ENCODE measurements at places on chromosomes 5 and 9. TPM values are rescaled to one million over a fixed set of nuclear protein-coding genes. Genes with fewer than 3 reads are reported as not detected.

Gene OLFM1
- total RNA-seq = 63.0 TPM

Gene PRDM9
- not detected for total RNA-seq

Gene SLC34A1
- not detected for total RNA-seq

Gene BARHL1
- total RNA-seq = not detected

Gene ZNF608
- total RNA-seq = 13.2 TPM

Gene MCTP1
- total RNA-seq = 30.8 TPM

Gene LCN15
- not detected for total RNA-seq

Gene C9orf50
- total RNA-seq = 0.62 TPM

Gene NEUROG1
- not detected for total RNA-seq

GRCh38 chr5:44332285-44332971, 56.8 kb downstream of the FGF10 start:
- DNase-seq = no peak

- DNase-seq = no peak
Measured at GRCh38 chr5:82745016-82745415, 332.2 kb downstream of the TMEM167A start.

DNA sequence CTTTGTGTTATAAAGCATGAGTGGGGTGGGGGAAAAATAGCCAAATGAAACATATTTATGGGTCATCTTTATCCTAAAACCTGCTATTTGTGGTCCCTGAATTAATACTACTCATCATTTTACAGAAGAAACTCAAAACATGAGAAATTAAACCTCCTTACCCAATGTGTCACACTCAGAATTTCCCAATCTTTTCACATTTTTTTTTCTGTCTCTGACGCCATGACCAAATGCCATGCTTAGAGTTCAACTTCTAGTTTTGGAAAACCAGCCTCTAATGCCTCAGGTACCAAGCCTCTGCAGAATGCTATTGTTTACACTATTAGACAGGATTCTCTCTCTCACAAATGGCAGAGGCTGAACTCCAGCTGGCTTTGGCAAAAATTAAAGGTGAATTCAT, 505.5 kb upstream of the WWC1 start:
- DNase-seq = no peak

DNA sequence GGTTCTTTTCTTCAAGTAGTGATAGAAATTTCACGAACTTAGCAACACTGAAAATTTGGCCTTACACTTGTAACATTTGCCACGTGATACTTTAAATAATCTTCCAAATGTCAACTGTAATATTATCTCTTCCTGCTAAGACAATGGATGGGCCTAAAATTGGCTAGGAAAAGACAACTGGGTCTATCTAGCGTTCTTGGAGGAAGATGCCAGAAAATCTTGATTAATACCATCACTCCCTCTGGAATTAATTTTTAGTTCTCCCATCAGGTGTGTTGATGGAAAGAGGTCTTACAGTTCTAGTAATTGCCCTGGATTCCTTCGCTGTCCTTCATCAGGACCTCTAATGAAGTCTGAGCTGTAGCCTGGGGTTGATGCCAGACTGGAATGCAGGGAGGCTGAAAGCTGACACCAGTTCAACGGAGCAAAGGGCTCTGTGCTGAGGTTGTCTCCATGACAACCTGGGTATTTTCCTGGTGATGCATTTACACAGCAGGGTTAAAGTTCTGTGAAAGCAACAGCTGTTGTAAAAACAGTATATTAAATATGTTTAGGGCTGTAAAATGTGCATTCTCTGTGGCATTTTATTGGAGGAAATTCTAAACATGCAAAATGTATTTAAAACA, 92.3 kb downstream of the GAS1 start:
- no peak for DNase-seq

DNA sequence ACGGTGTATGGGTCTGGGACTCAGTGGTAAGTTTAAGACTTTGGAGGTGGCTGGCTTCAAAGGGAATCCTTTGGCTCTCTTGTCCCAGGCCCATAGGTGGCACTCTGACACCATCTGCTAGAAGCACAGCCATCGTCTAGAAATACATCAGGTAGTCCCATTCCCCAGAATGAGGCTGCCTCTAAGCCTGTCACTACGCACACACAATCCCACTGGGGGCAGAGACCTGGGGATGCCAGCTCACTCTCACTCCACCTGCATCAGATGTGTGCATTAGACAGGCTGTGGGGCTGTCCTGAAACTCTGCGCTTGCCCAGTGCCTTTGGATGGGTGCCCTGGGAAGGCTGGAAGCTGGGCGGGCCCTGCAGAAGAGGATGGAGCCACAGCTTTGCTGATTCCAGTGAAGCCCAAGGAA, 127.5 kb upstream of the PANK3 start:
- DNase-seq = peak; percentile 78

DNA sequence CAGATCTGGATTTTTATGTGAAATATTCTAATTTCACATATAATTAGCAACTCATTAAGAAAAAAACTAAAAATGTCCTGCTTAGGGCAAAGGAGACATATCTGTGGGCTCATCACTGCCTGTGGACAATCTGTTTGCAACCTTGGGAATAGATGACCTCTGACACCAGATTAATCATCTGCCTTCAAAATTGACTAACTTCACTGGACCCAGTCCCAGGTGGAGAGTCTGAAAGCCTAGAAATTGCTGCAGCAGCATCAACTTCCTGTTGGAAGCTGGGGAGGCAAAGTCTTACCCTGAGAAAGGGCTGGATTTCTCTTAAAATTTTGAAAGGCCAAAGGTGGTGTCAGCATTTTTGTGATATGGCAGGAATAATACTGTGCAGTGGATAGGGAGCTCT, 76.3 kb upstream of the TNC start:
- DNase-seq = no peak

- no peak for DNase-seq
Measured at GRCh38 chr5:62689599-62690368, 111.2 kb downstream of the LRRC70 start.

DNA sequence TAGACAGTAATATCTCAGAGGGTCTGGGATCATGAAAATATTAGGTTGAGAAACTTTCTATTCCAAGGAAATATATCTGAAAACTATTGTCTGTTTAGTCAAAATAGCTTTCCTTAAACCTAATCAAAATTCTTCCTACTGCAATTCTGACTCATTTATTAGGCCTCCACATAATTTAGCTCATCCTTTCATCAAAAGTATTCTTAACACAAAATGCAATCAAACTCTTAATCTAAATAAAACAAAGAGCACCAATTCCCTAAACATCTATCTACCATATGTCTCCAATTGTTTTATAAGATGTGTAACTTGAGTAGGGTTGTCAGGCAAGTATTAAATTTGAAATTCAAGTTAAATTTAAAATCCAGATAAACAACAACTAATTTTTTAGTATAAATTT, 142.1 kb downstream of the PLK2 start:
- DNase-seq = no peak

- no peak for DNase-seq
Measured at GRCh38 chr9:93893899-93894690, 61.1 kb downstream of the BARX1 start.

DNA sequence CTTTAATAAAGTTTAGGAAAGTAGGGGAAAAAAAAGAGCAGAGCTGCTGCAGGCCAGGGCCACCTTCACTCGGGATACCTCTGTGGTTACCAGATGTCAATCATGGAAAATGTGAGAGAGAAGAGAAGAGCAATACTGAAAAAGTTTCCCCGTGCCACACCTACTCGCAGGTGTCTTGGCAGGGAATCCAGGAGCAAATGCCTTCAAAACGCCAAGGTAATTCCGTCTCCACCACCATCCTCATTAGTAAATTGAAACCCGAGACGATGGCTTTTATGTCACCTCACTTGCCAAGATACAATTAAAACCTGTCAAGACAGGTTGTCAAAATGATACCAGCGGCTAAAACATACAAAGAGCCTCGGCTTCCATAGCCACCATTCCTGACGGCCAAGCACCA, 49.7 kb downstream of the FAM81B start:
- no peak for DNase-seq

- no peak for DNase-seq
Measured at GRCh38 chr5:652773-653350, 40.3 kb downstream of the TPPP start.

DNA sequence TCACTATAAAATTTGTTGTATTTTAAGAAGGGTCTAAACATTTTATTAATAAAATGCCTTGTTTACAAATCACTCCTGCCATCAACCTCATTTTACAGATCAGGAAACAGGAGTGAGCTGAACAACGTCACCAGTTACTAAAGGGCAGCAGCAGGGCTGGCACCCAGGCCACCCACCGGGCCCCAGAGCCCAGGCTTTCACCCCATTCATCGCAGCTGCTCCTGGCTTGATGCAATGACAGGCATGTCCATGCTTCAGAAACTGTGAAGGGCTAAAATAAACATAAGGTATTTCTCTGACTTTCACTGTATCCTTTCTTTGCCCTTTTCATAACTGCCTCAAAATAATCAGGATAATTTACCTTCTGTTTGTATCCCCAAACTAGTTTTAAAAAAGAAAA, 18.1 kb downstream of the MED27 start:
- DNase-seq = no peak

DNA sequence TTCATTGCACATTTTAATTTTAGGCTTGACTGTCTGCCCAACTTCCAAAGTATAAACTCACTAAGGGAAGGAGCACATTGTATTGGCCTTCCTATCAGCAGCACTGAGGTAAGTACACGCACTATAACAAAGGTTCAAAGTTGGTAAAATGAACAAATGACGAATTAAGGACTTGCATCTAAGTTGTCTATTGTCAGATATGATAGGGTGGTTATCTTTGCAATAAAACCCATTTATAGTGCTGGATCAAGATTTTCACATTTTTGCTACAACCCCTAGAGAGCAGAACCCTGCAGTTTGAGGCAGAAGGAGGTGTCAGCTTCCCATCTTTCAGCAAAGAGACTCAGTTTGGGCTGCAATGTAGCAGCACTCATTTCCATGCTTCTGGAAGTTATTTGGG, 5.1 kb downstream of the HOMER1 start:
- DNase-seq = no peak

- no peak for DNase-seq
Measured at GRCh38 chr9:35227284-35227683, 65.5 kb downstream of the UNC13B start.

DNA sequence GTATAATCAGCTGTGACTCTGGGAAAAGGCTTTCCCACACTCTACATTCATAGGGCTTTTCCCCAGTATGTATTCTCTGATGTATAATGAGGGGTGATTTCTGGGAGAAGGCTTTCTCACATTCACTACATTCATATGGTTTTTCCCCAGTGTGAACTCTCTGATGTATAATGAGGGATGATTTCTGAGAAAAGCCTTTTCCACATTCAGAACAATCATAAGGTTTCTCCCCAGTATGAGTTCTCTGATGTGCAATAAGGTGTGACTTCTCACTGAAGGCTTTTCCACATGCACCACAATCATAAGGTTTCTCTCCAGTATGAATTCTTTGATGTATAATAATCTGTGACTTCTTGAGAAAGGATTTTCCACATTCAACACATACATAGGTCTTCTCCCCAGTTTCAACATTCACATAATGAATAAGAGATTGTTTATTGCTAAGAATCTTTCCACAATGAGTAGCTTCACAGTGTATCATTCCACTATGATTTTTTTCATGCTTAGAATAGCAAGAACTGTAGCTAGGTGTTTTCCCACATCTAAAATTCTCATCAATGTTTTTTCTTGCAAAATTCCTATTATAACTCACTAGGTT, 26.7 kb upstream of the ZNF300 start:
- no peak for DNase-seq

DNA sequence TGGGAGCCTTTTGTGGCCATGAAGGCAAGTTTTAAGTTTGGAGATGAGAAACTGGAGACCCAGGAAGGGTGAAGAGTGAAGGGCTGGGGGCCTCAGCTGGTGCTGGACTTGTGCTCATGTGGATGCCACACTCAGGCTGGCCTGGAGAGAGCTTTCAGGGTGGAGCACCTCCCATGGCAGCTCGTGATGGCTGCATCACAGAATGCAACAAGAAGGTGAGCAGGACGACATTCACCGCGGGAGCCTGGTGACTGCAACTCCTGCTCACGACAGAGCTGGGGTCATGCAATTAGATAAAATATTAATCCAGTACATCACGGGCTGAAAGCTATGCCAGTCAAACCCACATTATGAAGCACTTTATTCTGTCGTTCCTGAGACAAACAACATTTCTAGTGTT, 59.7 kb downstream of the SEMA4D start:
- no peak for DNase-seq

- DNase-seq = no peak
Measured at GRCh38 chr9:35029241-35029640, 39.7 kb downstream of the DNAJB5 start.

Measured in aorta (tissue), 5 donors.